ENCODE measurements at places on chromosomes 5 and 9. TPM values are rescaled to one million over a fixed set of nuclear protein-coding genes. Genes with fewer than 3 reads are reported as not detected.

DNA sequence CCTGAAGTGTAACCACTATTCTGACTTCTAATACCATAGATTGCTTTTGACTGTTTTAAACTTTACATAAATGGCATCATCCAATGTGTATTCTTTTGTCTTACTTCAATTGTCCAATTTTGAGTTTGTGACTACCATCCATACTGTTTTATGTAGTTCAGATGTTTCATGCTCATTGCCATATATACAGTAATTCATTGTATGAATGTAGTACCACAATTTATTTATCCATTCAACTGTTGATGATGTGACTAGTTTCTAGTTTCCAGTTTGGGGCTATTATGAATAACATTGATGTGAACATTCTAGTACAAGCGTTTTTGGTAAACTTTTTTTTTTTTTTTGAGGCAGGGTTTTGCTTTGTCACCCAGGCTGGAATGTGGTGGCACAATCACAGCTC is 55.1 kb downstream of the HMGCS1 start:
- DNase-seq: no peak

- peak; percentile 31 for DNase-seq
Measured at GRCh38 chr5:59766427-59767210, 126.9 kb downstream of the PDE4D start.

DNA sequence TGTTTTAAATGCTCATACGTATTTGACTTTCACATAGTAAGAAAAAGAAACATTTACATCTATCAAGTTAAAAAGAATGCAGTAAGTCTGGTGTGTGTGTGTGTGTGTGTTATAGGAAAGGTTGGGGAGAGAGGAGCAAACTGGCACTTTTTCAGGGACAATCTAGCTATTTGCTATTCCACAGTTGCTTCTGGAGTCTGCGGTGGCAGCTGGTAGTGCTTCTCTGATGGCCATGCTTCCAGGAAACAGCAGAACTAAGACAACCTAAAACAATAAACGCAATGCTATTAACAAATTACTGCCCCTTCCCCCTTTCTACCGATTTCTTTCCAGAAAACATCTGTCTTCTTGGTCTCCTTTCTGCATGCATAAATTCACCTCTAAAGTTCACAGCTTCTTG is 70.0 kb upstream of the CDH10 start:
- DNase-seq: no peak

GRCh38 chr5:101338226-101338625 is 435.1 kb upstream of the ST8SIA4 start:
- DNase-seq: peak; percentile 38

Gene LHX3
- not detected for polyA plus RNA-seq

Gene PCDHB16
- 5.7 TPM for polyA plus RNA-seq

Gene RAD23B
- 118 TPM for polyA plus RNA-seq

DNA sequence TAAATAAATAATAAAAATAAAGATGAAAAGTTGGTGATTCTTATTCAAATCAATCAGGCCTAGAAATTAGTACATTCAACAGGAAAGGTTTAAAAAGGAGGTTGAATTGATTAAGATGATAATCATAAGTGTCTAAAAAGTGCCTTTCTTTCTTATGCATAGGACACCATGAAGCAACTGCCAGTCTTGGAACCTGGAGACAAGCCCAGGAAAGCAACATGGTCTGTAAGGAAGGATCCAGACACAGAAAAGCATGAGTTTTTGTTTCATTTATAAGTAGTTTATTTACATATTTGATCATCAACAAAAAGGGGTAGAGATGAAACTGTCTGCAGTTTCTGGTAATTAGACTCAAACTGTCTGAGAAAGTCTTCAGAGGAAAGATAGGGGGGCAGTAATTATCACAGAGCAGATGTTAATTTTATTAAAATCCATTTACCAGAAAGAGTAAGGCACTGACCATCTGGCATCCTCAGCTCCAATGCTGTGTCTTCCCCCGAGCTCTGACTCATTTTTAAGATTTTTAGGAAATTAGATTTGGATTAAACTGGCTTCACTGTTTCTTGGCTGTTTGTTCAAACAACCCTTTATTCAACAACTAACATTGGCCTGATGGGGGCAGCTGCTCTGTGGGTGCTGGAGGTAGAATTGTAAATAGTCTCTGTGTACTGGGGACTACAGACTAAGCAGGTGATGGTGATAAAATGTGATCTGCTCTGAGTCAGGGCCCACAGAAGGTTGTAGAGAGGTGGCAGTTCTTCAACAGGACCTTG is 2.7 kb downstream of the RABEPK start:
- no peak for DNase-seq

DNA sequence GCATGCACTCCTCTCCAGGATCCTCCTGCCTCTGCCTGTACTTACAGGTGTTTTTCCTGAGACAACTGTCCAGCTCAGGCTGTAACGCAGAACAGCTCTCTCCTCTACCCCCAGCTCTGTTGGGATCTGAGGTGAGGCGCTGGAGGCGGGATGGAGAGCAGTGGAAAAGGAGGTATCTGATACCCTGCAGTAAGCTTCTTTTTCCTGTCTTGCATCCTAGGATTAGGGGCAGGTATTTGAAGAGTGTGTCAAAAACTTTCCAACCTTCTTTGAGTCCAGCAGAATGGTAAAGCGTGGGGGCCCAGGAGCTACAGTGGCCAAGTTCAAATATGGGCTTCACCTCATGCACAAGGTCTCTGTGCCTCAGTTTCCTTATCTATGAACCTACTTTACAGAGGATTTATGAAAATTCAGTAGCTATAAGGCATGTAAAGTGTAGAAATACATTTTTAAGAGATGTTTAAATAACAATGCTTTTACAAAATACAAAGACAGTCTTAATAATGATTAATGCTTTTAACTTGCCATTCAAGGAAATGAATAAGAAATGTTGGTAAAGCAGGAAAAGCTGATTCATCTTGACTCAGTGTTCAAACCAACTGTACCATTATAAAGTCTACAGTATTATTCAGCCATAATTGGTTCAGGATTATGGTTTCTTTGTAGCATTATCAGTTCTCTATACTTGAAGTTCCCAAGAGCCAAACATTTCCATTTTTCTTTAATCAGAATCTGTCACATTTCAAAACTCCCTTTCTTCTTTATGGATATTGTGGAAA is 26.1 kb downstream of the MAP1B start:
- no peak for DNase-seq

Gene GRM6
- polyA plus RNA-seq: 1.5 TPM

GRCh38 chr9:16290169-16290568 is 580.3 kb downstream of the BNC2 start:
- DNase-seq: no peak

GRCh38 chr5:170508660-170509347 is 5.0 kb downstream of the KCNIP1 start:
- no peak for DNase-seq

- no peak for DNase-seq
Measured at GRCh38 chr9:88056876-88057275, 81.4 kb downstream of the SPATA31C2 start.

Gene INSL4
- polyA plus RNA-seq: not detected
